ENCODE measurements at places on chromosomes 7 and 10. TPM values are rescaled to one million over a fixed set of nuclear protein-coding genes. Genes with fewer than 3 reads are reported as not detected.
A peak's percentile ranks its signal among the peaks of the same experiment; 100 is the strongest.

GRCh38 chr10:58384095-58384494 lies 1.1 kb upstream of the TFAM start:
- H3K4me3 ChIP-seq, result no peak overlapping the region
- no peaks in the 10 kb centered on the region for H3K36me3 ChIP-seq
- no peaks in the 10 kb centered on the region for H3K27me3 ChIP-seq
- no peak for DNase-seq
- H3K27ac ChIP-seq, result peak overlapping the region; percentile 82
- H3K4me1 ChIP-seq, result peaks cover 8% of the 10 kb centered on the region

DNA sequence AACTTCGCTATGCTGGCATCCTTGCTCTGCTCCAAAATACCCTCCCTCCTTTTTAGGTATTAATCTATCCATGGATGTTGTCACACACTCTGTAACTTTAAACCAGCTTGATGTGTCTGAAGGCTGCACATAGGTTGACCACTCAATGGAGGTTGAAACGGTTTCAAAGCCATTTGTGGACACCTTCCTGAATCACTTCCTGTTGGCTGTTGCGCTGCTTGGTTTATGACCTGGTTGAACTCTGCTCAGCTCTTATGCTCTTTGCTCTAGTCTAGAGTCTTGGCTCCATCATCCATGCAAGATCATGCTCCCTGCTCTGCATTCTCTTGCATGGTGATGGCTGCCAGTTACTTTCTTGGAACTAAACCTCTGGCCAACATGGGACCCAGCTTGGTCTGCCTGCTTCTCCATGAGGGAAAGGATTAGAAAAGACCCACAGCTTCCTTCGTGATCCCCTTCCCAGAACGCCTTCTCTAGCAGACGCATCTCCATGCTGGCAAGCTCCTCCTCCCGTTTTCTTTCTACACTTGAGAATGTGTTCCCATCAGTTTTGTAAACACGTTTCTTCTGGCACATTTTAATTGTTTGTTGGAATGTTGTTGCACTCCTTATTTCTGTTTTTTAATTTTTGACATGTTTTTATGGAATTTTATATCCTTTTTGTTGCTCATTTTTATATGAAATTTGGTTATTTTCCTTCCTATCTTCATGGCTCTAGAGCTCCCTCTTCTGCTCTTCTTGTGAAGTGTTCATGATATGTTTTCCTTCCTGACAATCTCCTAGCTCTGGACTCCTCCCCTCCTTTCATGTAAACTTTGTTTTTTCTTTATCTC lies 149.8 kb downstream of the XPNPEP1 start:
- H3K36me3 ChIP-seq, result no peaks in the 10 kb centered on the region
- H3K4me1 ChIP-seq, result no peaks in the 10 kb centered on the region
- H3K27ac ChIP-seq, result no peak overlapping the region
- DNase-seq, result peak; percentile 39
- no peaks in the 10 kb centered on the region for H3K27me3 ChIP-seq
- H3K4me3 ChIP-seq, result no peak overlapping the region

DNA sequence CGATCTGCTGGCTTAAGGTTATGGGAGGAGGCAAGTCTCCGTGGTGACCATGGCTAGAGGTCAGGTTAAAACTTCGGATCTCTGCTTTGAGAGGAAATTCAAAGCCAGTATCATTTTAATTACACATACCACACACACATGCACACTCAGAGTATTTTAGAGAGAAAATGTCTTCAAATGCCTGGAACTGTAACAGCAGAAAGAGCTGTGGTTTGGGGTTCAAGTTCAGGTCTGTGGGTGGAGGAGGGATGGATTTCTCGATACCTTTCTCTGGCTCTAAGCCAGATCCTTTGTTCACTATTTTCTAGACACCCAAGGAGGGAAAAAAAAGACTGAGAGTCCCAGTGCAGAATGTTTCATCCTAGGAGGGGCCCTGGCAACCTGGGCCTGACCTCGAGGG lies 32.5 kb downstream of the ARL3 start:
- peaks cover 9% of the 10 kb centered on the region for H3K36me3 ChIP-seq
- no peaks in the 10 kb centered on the region for H3K27me3 ChIP-seq
- H3K4me3 ChIP-seq, result no peak overlapping the region
- peaks cover 25% of the 10 kb centered on the region for H3K4me1 ChIP-seq
- DNase-seq, result no peak
- no peak overlapping the region for H3K27ac ChIP-seq

Gene STAG3
- 2.1 TPM for total RNA-seq

DNA sequence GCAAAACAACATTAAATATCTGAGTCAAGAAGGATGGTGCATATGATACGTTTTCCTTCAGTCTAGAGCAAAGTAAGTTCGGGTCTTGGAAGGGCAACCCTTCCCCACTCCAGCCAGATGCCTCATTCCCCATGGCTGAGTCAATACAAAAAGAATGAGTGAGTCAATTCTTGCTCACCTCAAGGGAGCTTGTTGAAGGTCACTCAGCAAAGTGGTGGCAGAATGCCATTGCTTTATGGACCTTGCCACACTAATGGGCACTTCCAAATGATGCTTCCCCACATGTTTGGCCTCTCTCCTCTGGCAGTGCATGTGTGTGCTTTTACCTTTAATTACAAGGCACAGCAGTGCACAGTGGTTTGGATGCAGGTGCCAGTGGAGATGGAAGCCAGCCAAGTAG lies 296.5 kb downstream of the SORCS3 start:
- no peak overlapping the region for H3K27ac ChIP-seq
- no peaks in the 10 kb centered on the region for H3K4me1 ChIP-seq
- H3K36me3 ChIP-seq, result no peaks in the 10 kb centered on the region
- DNase-seq, result no peak
- no peak overlapping the region for H3K4me3 ChIP-seq

DNA sequence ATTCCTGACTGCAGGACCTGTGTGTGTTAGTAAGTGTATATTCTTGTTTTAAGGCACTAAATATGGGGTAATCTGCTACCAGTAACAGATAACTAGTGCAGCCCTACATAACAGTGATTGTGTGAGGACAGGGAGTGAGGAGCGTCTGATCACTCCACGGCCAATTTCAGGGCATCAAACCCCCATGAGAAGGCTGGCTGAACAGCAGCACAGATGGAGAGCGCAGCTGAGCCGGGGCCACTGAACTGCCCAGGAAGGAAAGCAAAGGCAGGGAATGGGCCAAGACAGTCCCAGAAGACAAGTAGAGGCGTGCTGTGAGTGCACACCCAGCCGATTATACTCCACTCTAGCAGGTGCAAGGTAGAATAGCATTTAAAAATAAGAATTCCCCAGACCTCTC lies 157.1 kb upstream of the CHST15 start:
- no peaks in the 10 kb centered on the region for H3K27me3 ChIP-seq
- H3K4me3 ChIP-seq, result no peak overlapping the region
- no peak overlapping the region for H3K27ac ChIP-seq
- DNase-seq, result no peak

GRCh38 chr10:49737474-49738201 lies 24.5 kb downstream of the OGDHL start:
- no peak overlapping the region for H3K27ac ChIP-seq
- H3K4me1 ChIP-seq, result peaks cover 2% of the 10 kb centered on the region
- H3K4me3 ChIP-seq, result no peak overlapping the region
- H3K27me3 ChIP-seq, result no peaks in the 10 kb centered on the region
- no peaks in the 10 kb centered on the region for H3K36me3 ChIP-seq

DNA sequence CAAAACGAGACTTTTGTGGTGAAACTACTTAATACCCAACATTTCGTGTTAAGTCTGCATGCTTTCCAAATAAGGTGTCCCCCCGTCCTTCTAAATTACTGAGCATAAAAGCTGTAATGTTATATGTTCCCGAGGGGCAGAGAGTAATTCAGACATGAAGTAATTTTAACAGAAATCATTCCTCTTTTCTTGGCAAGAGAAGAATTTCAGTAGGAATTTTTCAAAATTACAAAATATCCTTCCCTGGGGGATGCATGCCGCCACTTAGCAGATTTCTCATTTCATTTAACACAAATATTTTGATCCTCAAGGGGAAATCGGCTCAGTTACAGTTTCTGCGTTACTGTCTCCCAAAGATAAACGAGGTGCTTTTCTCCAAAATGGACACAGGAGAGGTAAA lies 213.2 kb upstream of the RHOBTB1 start:
- H3K4me1 ChIP-seq, result peaks cover 8% of the 10 kb centered on the region
- DNase-seq, result peak; percentile 52
- no peaks in the 10 kb centered on the region for H3K36me3 ChIP-seq
- H3K27ac ChIP-seq, result no peak overlapping the region
- no peaks in the 10 kb centered on the region for H3K27me3 ChIP-seq

DNA sequence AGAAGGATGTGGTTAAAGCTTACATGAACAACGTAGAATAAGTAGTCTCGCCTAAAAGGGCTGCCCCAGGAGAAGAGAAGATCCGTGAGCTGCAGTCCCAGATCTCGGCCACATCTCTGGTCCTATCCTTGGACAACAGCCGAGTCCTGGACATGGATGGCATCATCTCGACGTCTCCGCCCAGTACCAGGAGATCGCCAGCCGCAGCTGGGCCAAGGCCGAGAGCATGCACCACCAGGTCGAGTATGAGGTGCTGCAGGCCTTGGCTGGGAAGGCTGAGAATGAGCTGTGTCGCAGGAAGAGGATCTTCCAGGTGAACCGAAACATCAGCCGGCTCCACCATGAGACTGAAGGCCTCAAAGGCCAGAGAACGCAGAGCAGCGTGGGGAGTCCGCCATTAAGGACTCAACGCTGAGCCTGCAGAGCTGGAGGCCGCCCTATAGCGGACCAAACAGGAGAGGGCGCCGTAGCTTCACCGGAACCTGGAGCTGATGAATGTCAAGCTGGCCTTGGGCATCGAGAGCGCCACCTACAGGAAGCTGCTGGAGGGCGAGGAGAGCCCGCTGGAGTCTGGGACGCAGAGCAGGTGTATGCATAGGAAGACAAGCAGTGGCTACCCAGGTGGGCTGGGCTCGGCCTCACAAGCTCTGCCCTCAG lies 22.2 kb downstream of the LIPK start:
- H3K27ac ChIP-seq, result no peak overlapping the region
- DNase-seq, result no peak
- H3K4me3 ChIP-seq, result no peak overlapping the region

DNA sequence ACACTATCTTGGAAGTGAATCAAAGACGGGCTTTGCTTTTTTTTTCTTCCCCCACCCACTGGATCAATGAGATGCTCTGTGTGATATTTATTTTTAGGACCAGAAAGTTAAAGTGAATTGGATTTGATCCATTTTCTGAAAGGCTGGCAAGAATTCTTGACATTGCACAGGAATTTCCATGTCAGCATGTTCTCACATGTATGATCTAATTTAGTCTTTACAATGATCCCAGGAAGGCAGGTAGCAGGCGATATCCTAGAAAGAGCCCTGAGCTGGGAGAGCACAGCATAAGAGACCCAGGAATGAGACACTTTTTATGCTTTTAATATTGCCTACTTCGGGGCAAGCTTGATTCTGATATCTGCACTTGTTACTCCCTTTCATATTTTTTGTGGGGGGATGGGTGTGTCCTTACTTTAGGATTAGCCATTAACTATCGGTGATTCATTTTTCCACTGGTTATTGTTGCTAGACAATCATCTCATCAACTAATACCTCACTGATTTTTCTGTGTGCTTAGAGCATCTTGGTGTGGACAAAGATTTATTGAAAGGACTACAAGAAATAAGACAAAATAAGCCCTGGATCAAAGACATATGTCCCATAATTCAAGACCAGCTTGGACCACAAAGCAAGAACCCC lies 58.1 kb downstream of the NRP1 start:
- peaks cover 1% of the 10 kb centered on the region for H3K36me3 ChIP-seq
- H3K27ac ChIP-seq, result peak overlapping the region; percentile 78

- no peaks in the 10 kb centered on the region for H3K4me1 ChIP-seq
- no peaks in the 10 kb centered on the region for H3K27me3 ChIP-seq
- no peaks in the 10 kb centered on the region for H3K36me3 ChIP-seq
Measured at GRCh38 chr7:79820387-79820786, 314.2 kb upstream of the GNAI1 start.
